ENCODE measurements at places on chromosomes 2 and 18. TPM values are rescaled to one million over a fixed set of nuclear protein-coding genes. Genes with fewer than 3 reads are reported as not detected.

Gene MRO
- total RNA-seq, result 0.16 TPM

Gene ASB18
- not detected for total RNA-seq

Gene CAMKMT
- total RNA-seq, result 5.3 TPM

Gene TTC21B
- 3.6 TPM for total RNA-seq

Gene POTEC
- total RNA-seq, result not detected

Gene CD8B2
- total RNA-seq, result not detected
